ENCODE measurements at places on chromosomes 4 and X.
A peak's percentile ranks its signal among the peaks of the same experiment; 100 is the strongest.

GRCh38 chr4:114691865-114692264 is 93.3 kb downstream of the UGT8 start:
- no peak for DNase-seq

DNA sequence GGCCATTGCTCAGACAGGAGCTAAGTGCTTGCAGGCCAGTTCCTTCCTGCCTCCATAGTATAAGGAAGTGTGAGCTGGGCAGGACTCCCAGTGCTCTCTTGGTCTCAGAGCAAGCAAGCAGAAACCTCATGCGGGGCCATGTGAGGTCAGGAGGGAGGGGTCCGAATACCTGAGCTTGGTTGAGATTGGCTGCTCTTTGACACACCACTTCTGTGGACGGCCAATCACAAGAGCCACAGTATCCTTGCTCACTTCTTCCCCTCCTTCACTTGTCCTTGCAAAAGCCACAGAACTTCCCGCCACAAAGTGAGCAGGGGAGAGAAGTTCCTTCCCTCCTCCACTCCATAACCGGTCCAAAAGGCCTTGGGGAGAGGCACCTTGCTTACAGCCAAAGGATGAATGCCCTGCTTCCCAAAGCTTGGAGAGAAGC is 56.7 kb downstream of the PRPS1 start:
- DNase-seq, result peak; percentile 99

- no peak for DNase-seq
Observed at GRCh38 chr4:118939169-118939783, 50.6 kb downstream of the SYNPO2 start.

- DNase-seq, result no peak
Observed at GRCh38 chrX:103480526-103480925, 38.8 kb downstream of the RAB40A start.

GRCh38 chr4:93384241-93384640 is 444.3 kb upstream of the ATOH1 start:
- no peak for DNase-seq

DNA sequence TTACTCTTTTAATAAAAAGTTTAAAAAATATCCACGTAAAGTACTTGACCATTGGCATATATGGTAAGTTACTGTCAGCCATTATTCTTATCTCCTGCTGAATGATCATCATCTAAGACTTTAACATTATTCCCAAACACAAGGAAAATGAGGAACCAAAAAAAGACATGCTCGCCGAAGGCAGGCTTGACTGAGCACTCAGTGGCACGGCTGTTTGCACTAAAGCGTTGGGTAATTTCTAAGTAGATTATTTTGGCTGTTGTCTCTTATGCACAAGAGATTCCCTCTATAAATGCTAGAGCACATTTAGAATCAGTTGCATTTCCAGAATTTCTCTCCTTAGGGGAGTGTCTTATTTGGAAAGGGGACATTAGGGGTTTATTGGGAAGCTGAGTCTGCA is 82.8 kb downstream of the CHRNA9 start:
- no peak for DNase-seq

GRCh38 chr4:55530691-55531090 is 16.0 kb downstream of the CLOCK start:
- peak; percentile 49 for DNase-seq

DNA sequence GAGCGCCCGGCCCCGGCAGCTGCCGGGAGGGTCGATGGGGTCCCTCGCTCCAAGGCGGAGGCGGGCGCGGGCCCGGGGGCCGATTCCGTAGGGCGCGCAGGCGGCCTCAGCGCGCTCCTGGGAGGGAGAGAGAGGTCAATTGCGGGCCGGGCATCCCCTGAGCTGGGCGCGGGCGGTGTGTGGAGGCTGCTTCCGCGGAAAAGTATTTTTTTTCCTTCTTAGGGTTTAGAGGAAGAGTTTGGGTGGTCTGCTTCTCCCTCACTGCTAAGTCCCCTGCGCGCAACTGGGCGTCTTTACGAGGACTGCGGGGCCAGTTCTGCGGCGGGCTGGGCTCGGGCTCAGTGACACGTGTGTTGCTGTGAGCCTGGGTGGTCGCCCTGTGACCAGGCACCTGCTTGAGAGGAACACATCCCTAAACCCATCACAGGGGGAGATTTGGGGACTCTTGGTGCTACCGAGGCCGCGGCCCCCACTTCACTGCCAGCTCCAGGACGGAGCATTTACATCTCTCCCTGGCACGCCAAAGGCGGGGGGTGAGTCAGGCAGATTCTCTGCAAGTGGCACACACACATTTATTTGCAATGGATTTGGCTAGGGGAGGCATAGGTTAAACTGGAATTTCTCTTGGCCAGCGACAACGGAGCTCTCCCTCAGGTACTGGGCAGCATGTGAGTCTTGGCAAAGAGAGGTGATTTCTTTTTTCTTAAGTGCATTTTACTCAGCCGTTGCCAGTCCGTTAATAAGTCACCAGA is 151.2 kb upstream of the SLC4A4 start:
- DNase-seq, result no peak

- DNase-seq, result no peak
Observed at GRCh38 chrX:10513974-10514373, 106.4 kb downstream of the MID1 start.

- no peak for DNase-seq
Observed at GRCh38 chr4:25466966-25467697, 90.1 kb downstream of the ANAPC4 start.

Measured in KBM-7 (cell line).